ENCODE measurements at places on chromosomes 6 and 20.

GRCh38 chr6:34259529-34260069, 10.8 kb upstream of the SMIM29 start:
- DNase-seq = no peak

DNA sequence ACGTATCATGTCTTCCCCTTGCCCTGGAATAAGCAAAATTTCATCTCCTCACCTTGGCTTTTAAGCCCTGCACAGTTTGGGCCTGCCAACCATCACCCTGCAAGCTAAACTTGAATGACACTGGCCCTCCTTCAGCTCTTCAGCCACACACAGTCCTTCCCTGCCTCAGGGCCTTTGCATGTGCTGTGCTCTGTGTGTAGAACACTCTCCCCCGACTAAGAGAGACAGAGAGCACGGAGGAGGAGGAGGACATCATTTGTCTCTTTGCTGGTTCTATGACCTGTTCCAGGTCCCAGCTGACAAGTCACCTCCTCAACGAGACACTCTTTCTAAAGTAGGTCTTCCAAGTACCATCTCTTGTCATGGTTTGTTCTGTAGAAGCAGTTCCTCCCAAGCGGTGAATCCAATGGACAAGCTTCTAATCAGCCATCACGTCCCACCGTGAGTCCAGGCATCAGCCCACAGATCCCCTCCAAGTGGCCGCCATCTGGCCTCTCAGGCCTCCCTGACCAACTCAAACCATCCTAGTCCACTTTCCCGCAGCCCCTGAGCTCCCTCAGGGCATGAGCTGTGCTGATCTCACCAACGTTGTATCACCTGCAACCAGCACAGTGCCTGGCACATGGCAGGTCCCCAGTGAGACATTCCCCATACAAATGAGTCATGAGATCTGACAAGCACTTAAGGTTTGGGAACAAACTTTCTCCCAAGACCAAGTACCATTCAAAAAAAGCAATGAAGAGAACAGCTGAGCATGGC, 30.5 kb downstream of the NFATC2 start:
- no peak for DNase-seq

GRCh38 chr6:158717341-158718330, 67.8 kb downstream of the SYTL3 start:
- DNase-seq = no peak

- no peak for DNase-seq
Observed at GRCh38 chr20:63533388-63533787, 3.8 kb downstream of the PTK6 start.

- DNase-seq = no peak
Observed at GRCh38 chr6:116370760-116371119, at the start of gene DSE. Gene DSE (plus strand): TSS chr6:116370947. CDS start chr6:116399251, 28,304 bp downstream.

GRCh38 chr6:96164802-96165201, 149.0 kb downstream of the FUT9 start:
- DNase-seq = no peak
